ENCODE measurements at places on chromosomes 6 and 20. TPM values are rescaled to one million over a fixed set of nuclear protein-coding genes. Genes with fewer than 3 reads are reported as not detected.

The SMOC2 gene
- 0.44 TPM for total RNA-seq

- no peaks in the 10 kb centered on the region for H3K36me3 ChIP-seq
- H3K27ac ChIP-seq, result no peak overlapping the region
- H3K27me3 ChIP-seq, result peaks cover 5% of the 10 kb centered on the region
- peaks cover 3% of the 10 kb centered on the region for H3K4me1 ChIP-seq
- DNase-seq, result no peak
Observed at GRCh38 chr20:62239278-62239879, 1.1 kb downstream of the OSBPL2 start.

- H3K4me3 ChIP-seq, result no peak overlapping the region
- DNase-seq, result no peak
- H3K27me3 ChIP-seq, result peaks cover 4% of the 10 kb centered on the region
- H3K4me1 ChIP-seq, result no peaks in the 10 kb centered on the region
Observed at GRCh38 chr6:134341999-134342567, 24.2 kb upstream of the SGK1 start.

The DHX35 gene
- 12.0 TPM for total RNA-seq

The FOXS1 gene
- not detected for total RNA-seq

The THBS2 gene
- total RNA-seq, result 3.1 TPM

The SEMG2 gene
- not detected for total RNA-seq

The B3GALT4 gene
- total RNA-seq, result 8.6 TPM

The TMEM217 gene
- total RNA-seq, result not detected

- peaks cover 9% of the 10 kb centered on the region for H3K4me1 ChIP-seq
- H3K27me3 ChIP-seq, result no peaks in the 10 kb centered on the region
- DNase-seq, result no peak
- no peak overlapping the region for H3K4me3 ChIP-seq
- no peak overlapping the region for H3K27ac ChIP-seq
Observed at GRCh38 chr6:154542747-154543146, 32.3 kb upstream of the CNKSR3 start.

The C6orf52 gene
- total RNA-seq, result 4.1 TPM

GRCh38 chr20:6811262-6812035, 44.0 kb downstream of the BMP2 start:
- no peaks in the 10 kb centered on the region for H3K36me3 ChIP-seq
- no peak overlapping the region for H3K4me3 ChIP-seq
- no peaks in the 10 kb centered on the region for H3K4me1 ChIP-seq

GRCh38 chr20:39960522-39961428, 728.3 kb downstream of the MAFB start:
- no peak overlapping the region for H3K27ac ChIP-seq
- peaks cover 4% of the 10 kb centered on the region for H3K27me3 ChIP-seq
- H3K4me3 ChIP-seq, result no peak overlapping the region
- DNase-seq, result peak; percentile 47
